ENCODE measurements at places on chromosomes 3 and 15.

- DNase-seq: no peak
These were observed 30.6 kb downstream of the SLC49A4 start for GRCh38 chr3:122825460-122825859.

- DNase-seq: no peak
These were observed 57.7 kb downstream of the SUCNR1 start for GRCh38 chr3:151931171-151931570.

GRCh38 chr15:101128221-101129015 is 123.4 kb downstream of the CHSY1 start:
- no peak for DNase-seq

DNA sequence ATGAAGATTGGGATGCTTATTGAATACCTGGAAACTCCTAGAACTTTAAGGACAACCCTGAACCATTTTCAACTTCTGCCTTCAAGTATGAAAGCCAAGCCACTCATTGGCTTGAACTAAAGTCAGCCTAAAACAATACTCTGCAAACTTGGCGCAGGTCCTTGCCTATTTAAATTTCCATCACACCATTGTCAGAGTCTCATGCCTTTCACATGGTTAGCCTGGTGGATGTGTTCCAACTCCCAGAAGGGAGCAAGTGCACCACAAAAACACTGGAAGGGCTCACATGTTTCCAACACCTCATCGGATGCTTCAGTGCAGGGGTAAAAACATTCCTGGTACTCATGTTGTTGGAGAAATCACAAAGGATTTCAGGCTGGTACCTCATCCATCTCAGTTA is 511.6 kb upstream of the MDFIC2 start:
- DNase-seq: no peak

DNA sequence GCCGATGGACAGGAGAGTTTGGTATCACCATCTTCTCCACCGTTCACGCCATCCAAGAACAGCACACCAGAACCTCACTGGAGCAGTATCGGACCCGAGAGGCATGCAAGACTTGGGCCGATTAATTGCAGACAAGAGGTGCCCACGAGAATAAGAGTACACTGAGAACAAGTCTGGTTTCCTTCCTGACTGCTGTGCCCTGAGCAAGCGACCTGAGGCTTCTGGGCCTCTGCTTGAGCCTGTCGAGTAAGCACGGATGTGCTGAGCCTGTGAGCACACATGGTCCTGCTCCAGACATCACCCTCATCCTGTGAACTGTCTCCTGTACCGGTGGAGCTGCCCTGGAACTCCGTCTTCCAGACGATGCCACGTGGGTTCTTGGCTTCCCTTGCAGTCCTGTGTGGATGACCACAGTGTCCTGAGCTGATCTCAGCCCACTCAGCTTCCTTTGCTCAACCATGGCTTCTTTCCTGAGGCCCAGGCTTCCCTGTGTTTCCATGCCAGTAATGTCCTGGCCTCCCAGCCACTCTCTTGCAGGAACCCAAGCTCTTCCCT is 34.3 kb upstream of the SNRPA1 start:
- no peak for DNase-seq

- no peak for DNase-seq
These were observed 65.6 kb upstream of the ATP13A3 start for GRCh38 chr3:194552327-194552949.

DNA sequence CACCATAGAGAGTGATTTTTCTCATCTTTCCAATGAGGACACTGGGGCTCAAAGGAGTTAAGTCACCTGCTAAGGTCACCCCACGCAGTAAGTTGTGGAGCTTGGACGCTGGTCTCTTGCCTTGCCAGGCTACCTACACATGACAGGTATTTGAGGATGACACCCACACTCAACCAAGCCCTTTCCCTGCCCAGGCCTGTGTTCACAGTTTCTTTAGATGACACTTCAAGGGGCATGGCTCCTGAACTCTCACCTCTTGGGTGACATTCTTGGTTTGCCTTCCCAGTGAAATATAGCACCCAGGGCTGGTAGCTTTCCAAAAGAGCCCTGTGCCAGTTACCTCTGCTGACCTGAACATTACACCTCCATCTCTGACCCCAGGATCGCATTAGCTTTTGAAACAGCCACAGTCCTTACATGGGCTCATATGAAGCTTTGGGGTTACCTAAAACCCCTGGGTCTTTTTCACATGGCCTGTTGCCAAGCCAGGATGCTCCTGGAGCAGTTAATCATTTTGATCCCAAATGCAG is 148.0 kb downstream of the RPLP1 start:
- no peak for DNase-seq

DNA sequence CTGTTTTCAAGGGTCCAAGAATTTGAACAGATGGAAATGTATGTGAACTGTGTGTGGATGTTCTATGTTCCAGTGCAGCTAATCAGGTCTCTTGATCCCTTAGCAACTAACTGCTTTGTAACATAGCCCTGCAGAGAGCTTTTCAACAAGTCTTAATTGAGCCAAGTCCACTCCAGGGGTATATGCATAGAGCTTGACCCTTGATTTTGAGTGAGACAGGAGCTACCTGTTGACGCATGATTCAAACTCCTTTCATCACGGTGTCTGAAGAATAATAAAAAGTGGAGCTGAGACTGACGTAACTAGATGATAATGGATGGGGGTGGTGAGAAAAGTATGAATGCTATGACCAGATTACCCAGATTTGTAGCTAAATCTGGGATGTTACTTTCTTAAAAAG is 93.3 kb upstream of the CCDC54 start:
- no peak for DNase-seq

DNA sequence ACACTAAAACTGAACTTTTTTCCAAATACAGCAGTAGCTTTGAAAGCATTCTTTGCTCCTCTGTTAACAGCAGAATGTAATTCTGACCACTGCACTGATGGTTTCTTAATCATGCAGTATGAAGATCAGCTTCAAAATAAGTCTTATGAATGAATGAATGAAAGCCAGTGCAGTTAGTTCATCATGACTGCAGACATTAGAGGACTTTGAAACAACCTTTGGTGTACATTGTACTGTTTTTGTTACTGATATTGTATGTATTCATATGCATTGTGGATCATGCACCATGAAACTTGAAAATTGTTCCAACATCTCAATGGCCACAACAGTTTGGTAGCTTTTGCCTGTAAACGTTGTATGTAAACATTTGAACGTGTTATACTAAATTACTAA is 1.3 kb upstream of the TNIK start:
- DNase-seq: no peak

- no peak for DNase-seq
These were observed 22.6 kb upstream of the RBP1 start for GRCh38 chr3:139561959-139562676.
